ENCODE measurements at places on chromosomes 16 and 17.

DNA sequence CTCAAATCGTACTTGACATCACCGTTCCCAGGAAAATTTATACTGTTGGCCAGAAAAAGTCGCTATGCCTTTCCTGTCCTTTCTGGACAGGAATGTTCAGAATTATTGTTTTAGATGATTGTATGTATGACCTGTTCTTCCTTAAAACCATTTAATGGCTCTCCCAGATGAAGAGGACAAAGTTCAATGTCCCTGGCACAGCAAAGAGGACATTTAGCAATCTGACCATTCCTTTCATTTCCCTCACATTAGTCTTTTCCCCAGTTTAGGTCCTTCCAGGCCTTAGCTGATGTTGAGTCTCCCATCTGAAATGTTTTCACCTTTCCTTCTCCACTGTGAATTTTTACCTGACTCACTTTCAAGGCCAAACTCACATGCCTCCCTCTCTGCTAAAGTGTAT lies 938.9 kb downstream of the CDH11 start:
- no peak for DNase-seq

- DNase-seq, result no peak
Measured at GRCh38 chr16:24626256-24626655, 86.9 kb downstream of the RBBP6 start.

- DNase-seq, result no peak
Measured at GRCh38 chr16:88507231-88507743, 54.2 kb downstream of the ZFPM1 start.

DNA sequence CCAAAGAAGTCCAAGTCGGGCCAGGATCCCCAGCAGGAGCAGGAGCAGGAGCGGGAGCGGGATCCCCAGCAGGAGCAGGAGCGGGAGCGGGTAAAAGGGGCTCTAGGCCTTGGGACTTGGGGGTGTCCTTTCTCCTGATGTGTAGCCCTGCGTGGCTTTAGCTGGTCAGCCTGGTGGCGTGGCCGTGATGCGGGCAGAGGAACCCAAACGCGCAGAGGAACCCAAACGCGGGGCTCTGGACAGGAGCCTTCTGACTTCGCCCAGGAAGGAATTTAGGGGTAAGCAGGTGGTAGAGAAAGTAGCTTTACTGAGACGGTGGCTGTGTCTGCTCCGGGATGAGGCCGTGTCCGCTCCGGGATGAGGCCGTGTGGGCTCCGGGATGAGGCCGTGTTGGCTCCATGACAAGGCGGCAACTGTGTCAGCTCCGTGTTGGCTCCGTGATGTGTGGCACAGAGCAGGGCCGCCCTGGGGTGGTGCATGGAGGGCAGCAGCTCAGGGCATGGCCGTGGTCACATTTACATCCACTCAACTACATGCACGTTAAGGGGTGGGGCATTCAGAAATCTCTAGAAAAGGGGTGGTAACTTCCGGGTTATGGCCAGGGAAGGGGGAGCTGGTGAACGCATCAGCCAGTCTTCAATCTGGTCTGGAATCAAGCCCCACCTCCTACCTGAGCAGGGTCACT lies 19.5 kb downstream of the ASPSCR1 start:
- DNase-seq, result no peak

- no peak for DNase-seq
Measured at GRCh38 chr16:23941025-23941424, 105.2 kb downstream of the PRKCB start.

DNA sequence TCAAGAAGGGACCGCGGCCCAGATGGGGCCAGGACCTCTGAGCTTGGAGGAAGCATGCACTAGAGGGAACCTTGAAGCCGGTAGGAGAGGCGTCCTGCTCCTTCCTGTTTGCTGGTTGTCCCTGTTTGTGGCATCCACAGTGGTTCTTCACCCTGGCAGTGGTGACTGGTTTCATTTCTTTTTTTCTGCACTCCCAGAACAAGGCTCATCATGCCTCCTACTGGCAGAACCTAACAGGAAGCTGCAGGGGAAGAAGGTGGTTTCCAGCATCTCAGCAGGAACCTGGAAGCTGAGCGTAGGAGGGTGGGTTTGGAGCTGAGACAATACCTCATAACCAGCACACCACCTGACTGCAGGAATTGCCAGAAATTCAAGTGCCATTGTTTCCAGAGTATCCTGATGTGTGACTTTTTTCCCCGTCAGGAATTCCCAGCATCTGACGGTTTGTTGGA lies 5.8 kb downstream of the TMEM231 start:
- peak; percentile 86 for DNase-seq

DNA sequence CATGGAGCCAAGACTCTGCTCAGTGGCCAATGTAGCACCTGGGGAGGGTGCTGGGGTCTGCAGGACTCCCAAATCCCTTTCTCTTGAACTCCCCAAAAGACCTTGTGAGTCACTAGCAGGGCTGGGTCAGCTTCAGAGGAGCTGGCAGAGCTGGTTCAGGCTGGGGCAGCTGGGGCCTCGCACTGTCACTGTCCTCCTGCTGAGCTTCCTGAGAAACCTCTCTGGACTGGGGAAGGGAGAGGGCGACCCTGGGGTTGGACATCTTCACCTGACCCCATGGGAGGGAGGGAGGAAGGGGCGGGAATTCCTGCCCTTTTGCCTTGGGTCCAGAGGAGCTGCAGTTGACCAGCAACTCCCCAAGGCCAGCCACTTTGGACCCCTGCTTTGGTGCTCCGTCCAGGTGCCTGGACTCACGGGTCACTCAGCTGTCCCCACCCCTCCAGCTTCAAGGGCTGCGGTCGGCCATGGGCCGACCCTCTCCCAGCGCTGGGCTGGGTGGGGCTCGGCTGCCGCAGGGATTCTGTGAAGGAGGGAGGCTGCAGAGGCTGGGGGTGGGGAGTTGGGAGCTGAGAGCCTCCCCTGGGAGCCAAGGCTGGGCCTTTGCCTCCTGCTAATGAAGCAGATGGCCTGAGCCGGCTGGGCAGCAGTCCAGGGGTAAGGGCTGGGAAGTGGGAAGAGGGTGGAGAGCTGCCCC lies 9.2 kb downstream of the FMNL1 start:
- DNase-seq, result no peak

DNA sequence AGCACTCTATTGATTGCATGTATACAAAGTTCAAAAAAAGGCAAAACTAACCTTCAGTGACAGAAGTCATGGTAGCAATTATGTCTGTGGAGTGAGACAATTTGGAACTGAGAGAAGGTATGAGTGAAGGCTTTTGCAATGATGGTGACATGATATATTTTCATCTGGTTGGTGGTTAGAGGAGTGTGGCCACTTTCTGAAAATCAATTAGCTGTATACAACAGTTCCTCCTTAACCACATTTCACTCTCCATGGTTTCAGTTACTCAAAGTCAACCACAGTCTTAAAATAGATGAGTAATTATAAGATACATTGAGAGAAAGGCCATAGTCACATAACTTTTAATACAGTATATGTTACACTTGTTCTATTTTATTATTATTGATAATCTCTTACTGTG lies 26.2 kb downstream of the ADAMTS18 start:
- no peak for DNase-seq

DNA sequence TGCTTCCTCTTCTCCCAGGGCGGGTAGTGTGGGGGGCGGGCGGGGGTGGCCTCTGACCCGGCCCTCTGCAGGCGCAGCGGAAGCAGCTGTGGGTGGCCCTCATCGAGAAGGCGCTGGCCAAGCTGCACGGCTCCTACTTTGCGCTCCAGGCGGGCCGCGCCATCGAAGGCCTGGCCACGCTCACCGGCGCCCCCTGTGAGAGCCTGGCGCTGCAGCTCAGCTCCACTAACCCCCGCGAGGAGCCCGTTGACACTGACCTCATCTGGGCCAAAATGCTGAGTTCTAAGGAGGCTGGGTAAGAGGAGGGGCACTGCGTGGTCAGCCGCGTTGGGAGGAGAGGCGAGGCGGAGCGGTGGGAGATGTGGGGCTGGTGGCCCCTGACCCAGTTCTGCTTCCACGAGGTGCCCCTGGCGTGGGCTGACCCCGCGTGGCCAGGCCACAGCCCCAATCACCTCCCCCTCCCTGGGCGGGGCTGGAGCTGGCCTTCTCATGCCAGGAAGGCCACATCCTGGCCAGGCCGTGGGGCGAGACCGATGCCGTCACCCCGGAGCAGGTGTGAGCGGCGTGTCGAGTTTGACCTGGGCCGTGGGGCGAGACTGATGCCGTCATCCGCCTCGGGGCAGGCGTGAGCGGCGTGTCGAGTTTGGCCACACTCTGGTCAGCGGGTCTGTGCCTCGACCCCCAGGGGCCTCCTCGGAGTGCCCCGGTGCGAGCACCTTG lies 10.5 kb upstream of the PRR35 start:
- peak; percentile 28 for DNase-seq

GRCh38 chr17:55709984-55710383 lies 12.7 kb downstream of the TMEM100 start:
- no peak for DNase-seq

DNA sequence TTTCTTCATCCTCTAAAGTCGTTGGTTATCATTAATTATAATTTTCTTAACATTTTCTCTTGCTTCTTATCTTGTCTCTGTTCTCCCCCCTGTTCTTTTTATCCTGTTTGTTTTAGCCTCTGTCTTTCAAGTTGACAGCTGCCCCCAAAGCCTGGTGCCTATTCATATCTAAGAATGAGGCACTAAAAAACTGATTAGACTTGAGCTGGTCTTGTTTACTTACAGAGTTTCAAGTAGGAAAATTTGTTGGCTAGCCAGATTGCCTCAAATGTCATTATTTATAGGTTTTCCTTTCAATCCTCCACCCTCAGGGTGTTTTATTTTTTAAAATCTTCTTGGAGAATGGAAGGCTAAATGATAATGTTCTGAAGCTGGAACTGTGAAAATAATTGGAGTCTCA lies 236.0 kb downstream of the UTP18 start:
- no peak for DNase-seq

DNA sequence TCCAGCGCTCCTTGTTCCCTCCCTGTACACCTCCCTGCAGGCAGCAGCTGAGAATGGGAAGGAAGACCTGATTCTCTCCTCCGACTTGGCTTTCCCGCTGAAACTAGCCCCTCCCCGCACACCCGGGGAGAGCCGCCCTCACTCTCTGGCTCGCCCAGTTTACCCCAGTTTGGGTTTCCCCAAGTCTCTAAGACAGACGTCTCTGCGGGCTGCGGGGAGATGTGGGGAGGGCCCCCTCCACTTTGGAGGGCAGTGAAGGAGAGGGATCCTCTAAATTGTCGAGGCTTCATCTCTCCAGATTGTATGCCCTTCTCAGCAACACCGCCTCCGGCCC lies 797 bp downstream of the GRB7 start:
- DNase-seq, result peak; percentile 34

- DNase-seq, result peak; percentile 56
Measured at GRCh38 chr17:43169561-43170139, 1.4 kb upstream of the NBR1 start.

GRCh38 chr17:18144855-18145254 lies 36.3 kb downstream of the MYO15A start:
- no peak for DNase-seq

- DNase-seq, result no peak
Measured at GRCh38 chr17:36640836-36641235, 39.5 kb downstream of the MRM1 start.

DNA sequence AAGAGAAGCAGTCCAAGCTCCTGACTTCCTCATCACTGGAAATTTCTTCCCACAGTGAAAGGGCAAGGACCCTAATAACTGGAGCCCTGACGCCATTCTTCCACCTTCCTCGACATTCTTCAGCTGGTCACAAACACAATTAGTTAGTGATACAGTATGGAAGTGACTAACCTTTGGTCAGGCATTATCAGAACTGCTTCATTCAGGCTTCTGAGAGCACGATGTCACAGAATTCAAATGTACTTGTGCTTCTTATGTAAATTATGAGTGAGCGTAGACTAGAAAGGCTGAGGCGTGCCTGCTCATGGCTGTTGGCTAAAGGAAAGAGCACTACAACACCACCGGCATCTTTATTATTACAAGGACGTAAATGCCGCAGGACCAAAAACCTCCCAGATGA lies 302.9 kb upstream of the AXIN2 start:
- no peak for DNase-seq

GRCh38 chr17:75950855-75951554 lies 10.2 kb upstream of the FBF1 start:
- DNase-seq, result peak; percentile 16

GRCh38 chr16:11080327-11080967 lies 136.1 kb downstream of the CLEC16A start:
- no peak for DNase-seq

- peak; percentile 60 for DNase-seq
Measured at GRCh38 chr16:78246559-78246958, 147.1 kb downstream of the WWOX start.

DNA sequence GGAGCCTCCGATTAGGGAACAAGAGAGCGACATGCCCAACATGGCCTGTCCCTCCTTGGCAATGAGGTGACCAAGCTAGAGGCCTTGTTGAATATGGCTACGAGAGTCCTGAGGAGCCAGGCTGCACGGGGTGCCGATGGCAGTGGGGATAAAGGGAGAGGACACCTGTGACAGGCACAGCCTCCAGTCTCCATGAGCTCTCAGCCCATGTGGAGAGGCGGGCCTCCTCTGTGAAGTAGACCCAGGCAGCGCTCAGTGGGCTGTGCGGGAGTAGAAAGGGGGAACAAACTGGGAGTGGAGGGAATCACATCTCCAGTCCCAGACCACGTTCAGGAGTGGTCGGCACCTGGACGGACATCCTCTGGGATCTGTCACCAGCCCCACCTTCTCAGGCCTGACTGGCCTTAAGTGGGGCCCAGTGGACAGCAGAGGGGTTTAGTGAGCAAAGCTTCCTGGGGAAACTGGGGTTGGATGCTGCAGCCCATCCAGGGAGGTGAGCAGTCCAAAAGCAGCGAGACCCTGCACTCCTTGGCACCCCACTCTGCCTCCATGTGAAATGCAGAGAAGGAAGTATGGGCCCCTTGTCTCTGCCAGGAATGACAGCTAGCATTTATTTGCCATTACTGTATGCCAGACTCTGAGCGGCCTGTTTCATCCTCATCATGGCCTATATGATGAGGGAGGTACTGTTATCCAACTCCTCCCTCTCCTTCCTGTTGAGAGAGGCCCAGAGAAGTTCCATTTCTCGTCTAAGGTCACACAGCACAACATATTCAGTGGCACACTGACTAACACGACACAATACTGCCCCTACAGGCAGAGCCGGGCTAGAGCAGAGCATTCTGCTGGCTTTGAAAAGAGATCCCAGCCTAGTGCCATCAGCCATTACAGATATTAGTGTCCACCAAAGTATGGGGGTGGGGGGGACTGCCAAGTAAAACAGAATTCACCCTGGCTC lies 4.5 kb upstream of the TMEM92 start:
- peak; percentile 74 for DNase-seq

DNA sequence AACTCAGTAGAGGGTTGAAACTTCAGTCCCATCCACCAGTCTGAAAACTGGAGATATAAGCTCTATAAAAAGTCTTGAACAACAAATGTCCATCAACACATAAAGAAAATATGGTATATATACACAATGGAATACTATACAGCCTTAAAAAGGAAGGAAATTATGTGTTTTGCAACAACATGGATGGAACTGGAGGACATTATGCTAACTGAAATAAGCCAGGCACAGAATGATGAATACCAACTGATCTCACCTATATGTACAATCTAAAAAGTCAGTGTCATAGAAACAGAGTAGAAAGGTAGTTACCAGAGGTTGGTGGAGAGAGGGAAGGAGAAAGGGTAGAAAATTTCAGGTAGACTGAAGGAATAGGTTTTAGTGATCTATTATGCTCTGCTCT lies 438.1 kb downstream of the CA10 start:
- DNase-seq, result no peak

All from common myeloid progenitor, CD34-positive (primary cell).